ENCODE measurements at places on chromosomes 2 and 18. TPM values are rescaled to one million over a fixed set of nuclear protein-coding genes. Genes with fewer than 3 reads are reported as not detected.

GLI2 gene
- 3.3 TPM for total RNA-seq

GRCh38 chr2:239251971-239252370 lies 148.8 kb downstream of the HDAC4 start:
- DNase-seq: no peak

- peak; percentile 78 for DNase-seq
These were observed 100.6 kb upstream of the APCDD1 start for GRCh38 chr18:10353791-10354190.

DNA sequence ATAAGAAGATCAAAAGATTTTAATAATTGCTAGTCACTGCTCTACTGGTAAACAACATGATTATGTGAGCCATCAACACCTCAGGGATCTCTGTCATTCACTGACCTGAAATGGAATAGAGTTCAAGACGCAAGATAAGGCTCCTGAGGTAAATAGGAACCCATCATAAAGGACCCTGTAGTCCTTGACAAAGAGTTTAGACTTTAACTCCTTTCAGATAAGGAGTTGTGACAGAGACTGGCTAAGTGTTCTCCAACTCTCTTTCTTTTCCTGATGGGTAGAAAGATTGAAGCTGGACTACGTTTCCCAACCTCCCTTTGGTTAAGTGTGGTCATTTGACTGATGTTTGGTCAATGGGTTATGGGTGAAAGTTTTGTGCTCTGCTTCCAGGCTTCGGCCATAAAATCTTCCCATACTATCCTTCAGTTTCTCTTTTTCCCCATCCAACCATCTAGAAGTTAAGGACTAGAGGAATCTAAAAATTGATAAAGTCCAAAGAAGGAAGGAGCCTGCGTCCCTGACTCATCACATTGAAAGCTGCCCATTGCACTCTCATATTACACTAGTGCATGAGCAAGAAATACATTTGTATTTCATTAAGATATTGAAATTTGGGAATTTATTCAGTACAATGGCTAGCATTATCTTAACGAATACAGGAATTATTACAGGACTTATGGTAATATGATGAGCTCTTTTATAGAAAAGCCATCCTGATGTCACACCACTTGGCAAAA lies 293.7 kb upstream of the ACVR2A start:
- DNase-seq: peak; percentile 8

GRCh38 chr18:55284614-55285013 lies 303.4 kb downstream of the TCF4 start:
- DNase-seq: no peak

GRCh38 chr2:52970642-52971041 lies 797.0 kb upstream of the CHAC2 start:
- no peak for DNase-seq

- no peak for DNase-seq
These were observed 143.6 kb downstream of the VAPA start for GRCh38 chr18:10057401-10057893.

MALL gene
- 3.1 TPM for total RNA-seq

DNA sequence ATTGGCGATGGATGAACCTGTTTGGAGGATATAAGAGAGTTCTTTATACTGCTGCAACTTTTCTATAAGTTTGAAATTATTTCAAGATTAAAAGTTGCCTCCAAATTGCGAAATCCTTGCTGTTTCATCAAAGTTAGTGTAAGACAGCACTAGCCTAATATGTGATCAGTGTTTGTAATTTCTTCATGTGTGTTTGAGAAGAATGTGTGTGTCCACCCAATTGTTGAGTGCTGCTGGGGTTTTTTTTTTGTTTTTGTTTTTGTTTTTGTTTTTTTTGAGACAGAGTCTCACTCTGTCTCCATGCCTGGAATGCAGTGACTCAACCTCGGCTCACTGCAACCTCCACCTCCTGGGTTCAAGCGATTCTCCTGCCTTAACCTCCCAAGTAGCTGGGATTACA lies 33.4 kb downstream of the CDK15 start:
- peak; percentile 51 for DNase-seq

GKN1 gene
- not detected for total RNA-seq

DNA sequence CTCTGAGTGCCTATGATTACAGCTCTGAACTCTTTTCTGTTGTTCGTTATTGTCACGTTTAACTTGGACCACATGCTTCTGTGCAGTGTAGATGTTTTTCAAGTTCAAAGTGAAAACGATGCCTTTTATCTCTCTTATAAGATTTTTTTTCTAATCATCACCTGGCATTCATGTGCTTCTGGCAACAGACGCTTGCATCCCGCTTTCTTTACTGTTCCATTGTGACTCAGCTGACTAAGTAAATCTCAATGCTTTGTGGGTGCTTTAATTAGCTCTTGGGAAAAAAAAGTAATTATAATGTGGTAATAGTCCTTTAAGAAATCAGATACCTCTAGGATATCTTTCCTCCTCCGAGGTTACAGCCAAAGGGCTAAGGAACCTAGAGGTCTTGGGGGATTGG lies 31.2 kb upstream of the RMP24 start:
- DNase-seq: no peak

GRCh38 chr2:33247365-33247764 lies 229.1 kb upstream of the RASGRP3 start:
- no peak for DNase-seq

CRACDL gene
- not detected for total RNA-seq

STPG4 gene
- 0.33 TPM for total RNA-seq

DNA sequence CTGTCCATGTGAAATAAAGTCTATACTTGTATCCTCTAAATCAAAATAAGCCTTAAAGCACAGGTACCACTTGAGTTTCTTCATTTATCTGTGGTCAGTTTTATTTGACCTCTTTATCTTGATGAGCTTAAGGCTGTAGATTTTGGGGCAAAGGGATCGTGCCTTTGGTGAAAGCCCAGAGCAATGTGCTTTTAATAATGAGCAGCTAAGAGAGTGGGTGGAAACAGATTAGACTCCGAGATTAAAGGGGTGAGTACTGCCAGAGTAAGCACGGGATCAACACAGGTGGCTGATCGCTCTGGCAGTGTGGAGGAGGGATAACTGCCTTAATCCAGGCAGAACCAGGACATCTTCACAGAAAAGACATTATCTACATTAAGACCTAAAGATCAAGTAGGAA lies 280.4 kb downstream of the TDRD15 start:
- no peak for DNase-seq

DNA sequence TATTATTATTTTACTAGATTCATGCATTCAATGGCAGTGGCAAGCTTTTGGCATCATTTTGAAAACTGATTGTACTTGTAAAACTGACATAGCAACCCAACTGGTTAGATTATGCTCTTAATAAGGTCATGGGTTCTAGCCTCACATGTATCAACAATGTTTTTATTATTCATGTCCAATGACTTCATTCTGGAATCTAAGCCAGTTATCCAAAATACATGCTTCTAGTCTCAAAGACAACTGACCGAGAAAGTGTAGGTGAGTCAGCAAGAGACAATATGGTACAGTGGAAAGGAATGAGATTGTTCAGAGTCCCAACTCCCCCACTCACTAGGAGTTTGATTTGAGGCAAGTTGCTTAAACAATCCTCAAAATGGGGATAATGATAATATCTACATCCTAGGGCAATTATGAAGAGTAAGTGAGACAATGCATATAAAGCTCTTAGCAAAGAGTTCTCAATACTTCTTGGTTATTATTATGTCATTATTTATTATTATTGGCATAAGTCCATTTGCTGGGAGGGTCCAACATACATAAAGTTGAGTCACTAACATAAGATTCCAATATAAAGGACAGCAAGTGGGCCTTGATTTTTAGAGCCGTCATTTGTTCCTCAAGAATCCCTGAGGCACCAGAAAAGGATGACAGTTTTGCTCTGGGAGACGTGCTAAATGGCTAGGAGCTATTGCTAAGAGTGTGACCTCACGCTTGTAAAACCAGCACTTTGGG lies 99.4 kb downstream of the NEB start:
- DNase-seq: no peak

DNA sequence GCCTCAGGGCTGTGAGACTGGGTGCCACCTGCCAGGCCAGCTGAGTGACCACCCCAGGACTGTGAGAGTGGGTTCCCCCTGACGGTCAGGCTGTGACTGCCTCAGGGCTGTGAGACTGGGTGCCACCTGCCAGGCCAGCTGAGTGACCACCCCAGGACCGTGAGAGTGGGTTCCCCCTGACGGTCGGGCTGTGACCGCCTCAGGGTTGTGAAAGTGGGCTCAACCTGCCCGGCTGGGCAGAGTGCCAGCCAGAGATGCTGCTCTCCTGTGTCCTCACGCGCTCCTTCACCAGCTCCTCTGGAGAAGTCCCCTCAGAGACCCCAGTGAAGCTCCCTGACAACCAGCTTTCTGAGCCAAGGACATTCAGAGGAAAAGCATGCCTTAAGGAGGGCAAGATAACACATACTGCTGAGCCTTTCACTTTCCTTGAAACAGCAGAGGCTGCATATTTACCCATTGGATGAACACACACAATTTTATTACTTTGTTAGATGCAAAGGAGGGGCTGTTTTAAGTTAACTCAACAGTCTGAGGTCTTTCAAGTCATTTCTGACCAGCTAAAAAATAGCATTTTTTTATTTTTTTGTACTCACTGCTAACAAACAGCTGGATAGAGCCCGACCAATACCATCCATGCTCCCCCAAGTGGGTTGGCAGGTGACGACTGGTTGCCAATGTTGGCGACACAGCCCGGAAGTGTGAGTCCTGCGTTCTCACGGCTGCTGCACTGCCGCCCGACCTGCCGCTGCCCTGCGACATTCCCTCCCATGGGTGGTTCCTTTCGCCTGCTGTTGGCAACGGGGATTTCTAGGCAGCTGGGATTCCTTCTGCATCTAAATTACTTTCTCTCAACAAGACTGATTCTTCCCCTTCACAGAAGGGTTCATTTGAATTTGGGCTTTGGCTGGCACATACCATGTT lies 70.7 kb downstream of the NDUFA10 start:
- DNase-seq: peak; percentile 55

DNA sequence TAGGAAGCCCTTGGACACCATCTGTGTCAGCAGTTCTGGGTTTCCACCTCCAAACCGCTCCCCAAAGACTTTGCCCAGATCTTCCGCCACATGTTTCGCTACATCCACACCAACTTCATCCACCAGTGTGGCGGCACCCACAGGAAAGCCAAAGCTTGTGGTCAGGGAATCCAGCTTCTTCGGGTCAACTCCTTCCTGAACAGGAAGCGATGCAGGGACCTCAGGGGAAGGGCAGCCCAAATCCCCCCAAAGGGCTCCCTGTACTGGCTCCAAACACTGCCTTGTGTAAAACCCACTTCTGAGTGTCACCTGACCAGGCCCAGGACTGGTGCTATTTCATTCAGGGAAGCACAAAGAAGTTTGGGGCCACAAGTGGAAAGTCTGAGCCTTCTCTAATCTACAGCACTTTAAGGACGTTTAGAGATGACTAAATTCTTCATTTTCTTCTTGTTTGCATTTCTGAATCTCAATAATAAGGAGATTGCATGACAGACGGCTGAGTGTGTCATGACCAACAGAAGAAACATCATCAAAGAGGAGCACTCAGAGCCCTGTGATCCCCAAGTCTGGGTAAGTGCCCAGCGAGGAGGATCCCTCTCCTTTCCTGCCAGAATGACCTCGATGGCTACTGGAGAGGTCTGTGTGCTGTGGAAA lies 20.8 kb downstream of the GAREM2 start:
- DNase-seq: no peak

- DNase-seq: no peak
These were observed 111.3 kb downstream of the PTGR3 start for GRCh38 chr18:75097491-75098225.

- DNase-seq: no peak
These were observed 161.5 kb upstream of the SMAD2 start for GRCh38 chr18:48091869-48092497.

DNA sequence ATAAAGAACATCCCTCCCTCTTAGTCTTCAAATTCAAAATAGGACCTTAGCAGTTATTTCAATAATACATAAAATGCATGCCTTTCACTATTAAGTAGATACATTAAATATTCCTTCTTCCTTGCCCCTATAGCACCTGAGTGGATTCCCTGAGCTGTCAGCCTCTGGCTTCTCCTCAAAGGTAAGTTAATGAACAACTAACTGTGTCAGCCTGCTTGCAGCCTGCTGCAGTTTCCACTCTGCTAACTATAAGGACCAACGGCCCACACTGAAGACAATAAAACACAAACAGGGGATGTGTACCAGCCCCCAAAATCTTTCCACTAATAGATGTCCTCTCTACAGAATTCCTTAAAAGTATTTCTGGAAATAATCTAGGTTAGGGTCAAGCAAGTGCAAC lies 5.0 kb downstream of the KCTD1 start:
- no peak for DNase-seq

- peak; percentile 84 for DNase-seq
These were observed 31.2 kb downstream of the KIF3C start for GRCh38 chr2:25951071-25951547.

- no peak for DNase-seq
These were observed 15.4 kb downstream of the AFF3 start for GRCh38 chr2:100126897-100127401.

GRCh38 chr18:65039578-65039977 lies 711.2 kb upstream of the CDH7 start:
- DNase-seq: no peak

GRCh38 chr18:58955001-58955400 lies 90.3 kb downstream of the ZNF532 start:
- no peak for DNase-seq

GRCh38 chr2:233928594-233929351 lies 11.6 kb downstream of the TRPM8 start:
- DNase-seq: no peak

PLCL1 gene
- 0.83 TPM for total RNA-seq

DNA sequence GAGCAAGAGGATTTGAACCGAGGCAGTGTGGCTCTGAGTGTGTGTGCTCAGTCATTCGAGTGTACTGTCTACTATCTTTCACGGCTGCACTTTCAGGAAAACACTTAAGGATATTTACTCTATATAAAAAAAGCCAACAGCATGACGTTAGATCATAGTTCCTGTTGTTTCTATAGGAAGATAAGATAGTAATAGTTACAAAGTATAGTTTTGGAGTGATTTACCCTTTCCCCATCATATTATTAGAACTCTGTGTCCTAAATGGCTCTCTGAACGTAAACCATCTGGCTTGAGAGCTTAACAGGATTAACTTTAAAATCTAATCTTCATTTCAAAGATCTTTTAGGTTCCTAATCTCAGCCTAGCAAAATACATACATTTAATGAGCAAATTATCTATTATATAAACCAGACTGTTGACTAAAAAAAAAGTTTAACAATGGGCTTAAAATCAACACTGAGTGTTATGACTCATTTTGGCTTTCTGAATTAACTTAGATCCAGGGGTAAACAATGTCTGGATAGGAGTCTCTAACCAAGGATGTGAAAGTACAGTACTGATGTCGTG lies 150.3 kb upstream of the DNMT3A start:
- DNase-seq: peak; percentile 64

TEX51 gene
- not detected for total RNA-seq
